NCI-H1436 (cell line): ENCODE measurements at places on chromosomes 11 and 22.

- no peak for DNase-seq
These were observed 85.7 kb downstream of the CELSR1 start for GRCh38 chr22:46451741-46452140.

DNA sequence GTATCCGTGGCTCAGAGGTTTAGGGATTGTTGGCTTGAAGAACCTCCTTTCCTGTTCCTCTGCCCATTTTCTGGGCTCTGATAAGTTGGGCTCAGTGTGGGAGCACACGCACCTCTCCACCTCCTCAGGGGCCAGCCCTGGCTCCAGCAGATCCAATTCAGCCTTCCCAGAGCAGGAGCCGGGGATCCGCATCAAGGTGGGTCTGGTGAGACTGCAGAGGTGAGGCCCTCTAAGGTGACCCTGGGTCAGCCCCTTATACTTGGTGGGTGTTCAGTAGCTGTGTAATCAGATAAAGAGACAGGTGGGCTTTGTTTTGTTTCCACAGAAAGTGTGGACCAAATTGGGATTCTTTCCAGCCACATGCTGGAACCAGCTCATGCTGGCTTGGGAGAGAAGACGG, 1466.0 kb downstream of the TBC1D22A start:
- no peak for DNase-seq

GRCh38 chr22:46931414-46931813, 169.0 kb downstream of the TBC1D22A start:
- DNase-seq, result no peak

DNA sequence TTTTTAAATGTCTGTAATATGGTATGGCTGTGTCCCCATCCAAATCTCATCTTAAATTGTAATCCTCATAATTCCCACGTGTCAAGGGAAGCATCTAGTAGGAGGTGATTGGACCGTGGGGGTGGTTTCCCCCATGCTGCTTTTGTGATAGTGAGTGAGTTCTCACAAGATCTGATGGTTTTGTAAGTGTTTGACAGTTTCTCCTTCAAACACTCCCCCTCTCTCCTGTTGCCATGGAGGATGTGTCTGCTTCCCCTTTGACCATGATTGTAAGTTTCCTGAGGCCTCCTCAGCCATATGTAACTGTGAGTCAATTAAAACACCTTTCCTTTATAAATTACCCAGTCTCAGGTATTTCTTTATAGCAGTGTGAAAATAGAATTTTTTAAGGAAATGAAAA, 31.1 kb upstream of the CD44 start:
- DNase-seq, result no peak

DNA sequence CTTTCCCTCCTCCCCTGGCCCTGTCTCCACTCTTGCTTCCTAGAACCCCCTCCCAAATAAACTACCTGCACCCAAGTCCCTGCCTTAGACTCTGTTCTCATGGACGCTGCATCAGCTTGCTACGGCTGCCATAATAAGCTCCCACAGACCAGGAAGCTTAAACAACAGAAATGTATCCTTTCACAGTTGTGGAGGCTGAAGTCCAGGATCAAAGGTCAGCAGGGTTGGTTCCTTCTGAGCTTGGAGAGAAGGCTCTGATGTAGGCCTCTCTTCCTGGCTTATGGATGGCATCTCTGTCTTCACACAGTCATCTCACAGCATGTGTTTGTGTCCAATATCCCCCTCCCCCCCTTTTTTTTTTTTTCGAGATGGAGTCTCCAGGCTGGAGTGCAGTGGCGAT, 23.4 kb downstream of the CBX7 start:
- DNase-seq, result no peak

DNA sequence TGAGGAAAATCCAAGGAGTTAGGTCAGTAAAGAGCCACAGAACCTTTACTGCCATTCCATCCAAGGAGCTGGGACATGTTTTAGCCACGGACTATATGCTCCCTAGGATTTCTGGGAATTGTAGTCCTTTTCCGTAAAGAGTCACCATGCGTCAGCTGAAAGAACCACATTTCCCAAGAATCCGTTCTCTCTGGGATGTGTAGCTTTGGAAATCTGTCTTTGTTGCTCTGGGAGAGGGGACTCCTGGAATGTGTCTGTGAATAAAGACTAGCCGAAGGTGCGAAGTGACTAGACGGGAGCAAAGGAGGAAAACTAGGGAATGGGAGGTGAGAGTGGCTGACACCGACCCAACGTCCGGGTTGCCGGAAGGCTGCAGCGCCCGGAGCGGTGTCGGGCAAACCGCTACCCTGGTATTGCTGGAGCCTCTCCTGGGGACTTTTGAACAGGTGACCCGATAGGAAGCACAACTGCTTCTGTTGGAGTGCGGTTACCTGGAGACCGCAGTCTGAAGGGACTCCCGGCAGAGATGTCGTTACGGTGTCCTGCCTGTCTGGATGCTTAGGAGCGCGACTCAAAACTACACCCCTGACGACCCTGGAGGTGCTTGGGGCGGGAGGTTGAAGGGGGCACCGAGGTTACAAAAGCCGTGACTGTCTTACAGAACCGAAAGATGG, at the start of gene IFTAP:
TSS of gene IFTAP (plus strand) at position 187 of the 674 bp plus-strand sequence. CDS start 15,602 bp downstream, outside the sequence.
- peak; percentile 29 for DNase-seq

DNA sequence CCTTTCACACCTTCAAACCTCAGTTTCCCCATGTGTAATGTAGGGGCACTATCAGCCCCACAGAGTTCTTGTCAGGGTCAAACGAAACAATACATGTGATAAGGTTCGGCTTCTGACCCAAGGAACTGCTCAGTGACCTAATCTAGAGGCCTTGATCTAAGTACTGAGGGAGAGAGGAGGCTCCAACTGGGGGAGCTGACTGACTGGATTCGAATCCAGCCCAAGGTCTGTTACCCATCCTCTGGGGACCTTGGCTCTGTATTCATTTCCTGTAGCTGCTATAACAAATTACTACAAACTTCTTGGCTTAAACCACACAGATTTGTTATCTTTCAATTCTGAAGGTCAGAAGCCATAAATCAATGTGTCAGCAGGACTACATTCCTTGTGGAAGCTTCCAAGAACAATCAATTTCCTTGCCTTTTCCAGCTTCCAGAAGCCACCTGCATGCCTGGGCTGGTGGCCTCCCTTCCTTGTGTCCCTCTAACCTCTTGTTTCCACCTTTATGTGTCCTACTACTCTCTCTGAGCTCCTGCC, 10.7 kb upstream of the ANAPC15 start:
- DNase-seq, result no peak

DNA sequence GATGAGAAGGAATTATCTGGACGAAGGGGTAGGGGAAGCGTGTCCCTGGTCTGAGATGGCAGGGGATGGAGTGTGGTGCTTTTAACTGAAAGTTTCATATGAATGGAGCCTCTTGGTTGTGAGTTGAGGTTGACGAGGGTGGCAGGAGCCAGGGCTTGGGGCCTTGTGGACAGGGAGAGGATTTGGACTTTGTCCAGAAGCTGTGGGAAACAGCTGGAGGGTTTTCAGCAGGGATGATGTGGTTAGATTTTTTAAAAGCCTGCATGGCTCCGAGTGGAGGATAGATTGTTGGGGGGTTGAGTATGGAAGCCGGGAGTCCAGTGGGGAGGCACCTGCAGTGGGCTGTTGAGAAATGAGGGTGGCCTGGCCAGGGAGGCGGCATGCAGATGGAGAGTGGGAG, 24.8 kb downstream of the MYO7A start:
- no peak for DNase-seq

- no peak for DNase-seq
These were observed 10.2 kb downstream of the GNB1L start for GRCh38 chr22:19844377-19845053.

DNA sequence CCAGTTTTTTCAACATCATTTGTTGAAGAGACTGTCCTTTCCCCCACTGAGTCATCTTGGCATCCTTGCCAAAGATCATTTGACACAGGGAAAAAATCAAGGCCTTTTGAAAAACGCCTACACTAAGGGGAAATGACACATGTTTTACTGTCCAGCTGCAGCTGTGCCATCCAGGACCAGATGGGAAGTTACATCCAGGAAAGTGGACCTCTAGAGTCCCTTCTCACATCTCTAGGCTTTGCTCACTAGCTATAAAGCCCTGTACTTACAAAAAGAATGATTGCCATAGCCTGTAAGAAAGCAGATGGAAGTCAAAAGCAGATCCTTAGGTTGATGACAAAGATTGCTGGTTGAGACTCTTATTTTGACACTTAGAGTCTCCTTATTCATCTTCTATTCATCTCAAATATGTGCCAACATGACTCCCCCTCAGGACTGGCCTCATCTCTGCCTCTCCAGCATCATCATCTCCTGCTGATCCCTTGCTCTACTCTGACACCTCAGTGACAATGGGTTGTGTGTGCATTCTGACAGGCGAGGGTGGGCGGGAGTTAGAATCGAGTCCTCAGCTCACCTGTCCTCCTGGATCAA, 22.8 kb downstream of the OSBP2 start:
- DNase-seq, result no peak

DNA sequence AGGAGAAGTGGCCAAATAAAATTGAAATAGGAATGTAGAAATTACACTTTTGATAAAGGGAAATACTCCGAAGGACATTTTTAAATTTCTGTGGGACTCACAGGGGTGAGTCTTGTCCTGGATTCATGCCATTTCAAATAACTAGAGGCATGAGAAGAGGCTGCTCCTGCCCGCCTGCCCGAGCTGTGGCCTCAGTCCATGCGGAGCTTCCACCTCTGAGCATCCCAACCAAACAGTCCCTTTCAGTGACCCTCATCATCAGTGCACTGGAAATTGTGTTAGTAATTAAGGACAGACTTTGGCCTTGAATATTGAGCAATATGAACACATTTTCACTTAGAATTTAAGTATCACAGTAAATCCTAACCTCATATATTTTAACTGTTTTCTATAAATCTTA, 25.6 kb downstream of the GRIA4 start:
- DNase-seq, result no peak

- no peak for DNase-seq
These were observed 18.6 kb downstream of the CCDC73 start for GRCh38 chr11:32775908-32776307.
